ENCODE measurements at places on chromosomes 5 and 9.

- DNase-seq, result no peak
Measured at GRCh38 chr5:65876970-65877369, 49.4 kb upstream of the ERBIN start.

DNA sequence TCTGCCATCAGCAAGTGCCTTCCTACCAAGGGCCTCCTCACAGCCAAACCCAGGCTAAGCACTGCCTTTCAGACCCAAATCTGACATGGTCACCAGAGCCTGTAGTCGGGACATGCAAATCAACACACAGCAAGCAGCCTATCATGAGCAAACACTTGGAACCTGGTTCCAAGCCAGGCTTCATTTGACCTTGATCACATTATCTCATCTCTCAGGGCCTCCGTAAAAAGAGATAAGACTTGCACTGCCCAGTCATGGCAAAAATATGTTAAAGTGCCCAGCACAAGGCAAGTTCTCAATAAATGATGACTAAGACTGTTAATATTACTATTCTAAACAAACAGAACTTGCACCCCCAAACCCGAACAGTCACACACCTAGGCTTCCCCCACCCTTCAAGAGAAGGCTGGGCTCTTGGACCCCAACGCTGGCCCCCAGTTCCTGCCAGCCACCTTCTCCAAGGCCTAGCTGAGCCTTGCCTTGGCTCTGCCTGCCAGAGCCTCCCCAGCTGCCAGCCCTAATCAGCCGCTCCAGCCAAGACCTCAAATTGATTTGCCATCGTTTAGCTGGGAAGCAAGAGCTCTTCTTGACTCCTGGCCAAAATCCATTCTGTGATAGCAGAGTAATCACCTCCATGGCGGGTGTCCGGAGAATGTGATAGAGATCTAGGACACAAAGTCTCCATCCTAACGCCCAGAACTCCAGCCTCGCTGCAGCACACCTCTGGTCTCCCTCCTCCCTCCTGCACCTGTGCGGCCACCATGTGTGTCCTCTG is 18.7 kb downstream of the CPLX2 start:
- DNase-seq, result no peak

DNA sequence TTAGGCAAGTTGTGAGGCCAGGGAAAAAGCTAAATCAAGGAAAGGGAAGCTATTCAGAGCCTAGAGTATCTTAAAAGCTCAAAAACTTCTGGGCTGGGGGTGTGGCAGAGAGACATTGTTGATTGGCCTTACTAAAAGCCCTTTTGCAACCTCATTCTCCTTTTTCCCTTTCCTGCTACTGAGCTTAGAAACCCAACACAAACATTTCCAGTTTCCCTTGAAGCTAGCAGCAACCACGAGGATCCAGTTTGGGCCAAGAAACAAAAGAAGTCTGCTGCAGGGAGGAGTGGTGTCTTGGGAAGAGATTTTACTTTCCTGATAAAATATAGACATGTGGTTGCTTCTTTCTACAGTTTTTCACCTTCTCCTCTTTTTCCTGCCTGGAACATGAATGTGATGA is 135.5 kb upstream of the KLF9 start:
- DNase-seq, result no peak

DNA sequence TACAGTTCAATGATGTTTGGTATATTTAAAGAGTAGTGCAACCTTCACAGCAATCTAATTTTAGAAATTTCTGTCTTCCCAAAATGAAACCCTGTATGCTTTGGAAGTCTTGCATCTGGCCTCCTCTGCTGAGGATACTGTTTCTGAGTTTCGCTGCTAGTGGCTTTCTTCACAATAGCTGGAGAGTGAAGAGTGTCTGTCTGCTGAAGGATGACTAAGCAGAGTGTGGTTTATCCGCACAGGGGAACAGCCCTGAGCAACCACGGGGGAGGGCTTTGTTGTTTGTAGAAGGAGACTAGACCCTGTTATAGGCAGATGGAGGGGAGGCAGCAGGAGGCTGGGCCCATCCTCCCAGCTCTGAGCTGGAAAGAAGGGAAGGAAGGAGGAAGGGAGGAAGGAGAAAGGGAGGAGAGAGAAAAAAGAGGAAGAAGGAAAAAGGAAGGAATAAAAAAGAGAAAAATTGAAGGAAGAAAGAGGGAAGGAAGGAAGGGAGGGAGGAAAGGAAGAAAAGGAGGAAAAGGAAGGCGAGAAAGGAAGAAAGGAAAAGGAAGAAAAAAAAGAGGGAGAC is 10.5 kb upstream of the IRX2 start:
- no peak for DNase-seq

Data from C1 segment of cervical spinal cord (tissue), 14 donors.